ENCODE measurements at places on chromosomes 5 and 9.

DNA sequence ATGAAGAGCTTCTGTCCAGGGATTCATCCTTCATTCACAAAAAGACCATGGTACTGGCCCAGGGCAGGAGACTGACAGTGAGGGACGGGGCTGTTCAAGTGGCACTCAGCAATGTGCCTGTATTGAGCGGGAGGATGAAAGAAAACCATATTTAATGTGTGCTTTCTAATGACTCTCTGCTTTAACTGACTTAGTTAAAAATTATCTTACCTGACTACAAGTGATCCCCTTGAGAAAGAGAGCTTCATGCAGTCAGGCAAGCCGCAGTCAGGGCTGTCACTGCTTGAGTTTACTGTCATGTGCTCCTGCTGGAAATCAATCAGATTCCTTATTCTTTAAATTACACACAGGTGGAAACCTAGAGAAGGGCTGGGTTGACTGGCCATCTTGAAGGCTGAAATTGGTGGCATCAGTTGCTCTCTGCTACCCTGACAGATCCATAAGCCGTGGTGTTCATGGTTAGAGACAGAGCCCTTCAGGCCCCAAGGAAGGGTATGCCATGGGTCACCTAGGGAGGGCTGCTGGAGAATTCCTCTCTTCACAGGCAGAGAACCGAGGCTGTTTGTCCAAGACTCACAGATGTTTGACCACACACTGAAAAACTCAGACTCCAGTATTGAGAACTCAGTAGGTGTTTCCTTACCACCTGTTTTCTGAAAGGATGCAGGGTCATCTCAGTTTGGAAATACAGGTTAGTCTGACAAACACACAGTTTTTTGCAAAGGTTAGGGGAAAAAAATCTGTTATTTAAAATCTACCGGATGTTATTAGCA is 70.9 kb downstream of the TRIO start:
- DNase-seq, result no peak

DNA sequence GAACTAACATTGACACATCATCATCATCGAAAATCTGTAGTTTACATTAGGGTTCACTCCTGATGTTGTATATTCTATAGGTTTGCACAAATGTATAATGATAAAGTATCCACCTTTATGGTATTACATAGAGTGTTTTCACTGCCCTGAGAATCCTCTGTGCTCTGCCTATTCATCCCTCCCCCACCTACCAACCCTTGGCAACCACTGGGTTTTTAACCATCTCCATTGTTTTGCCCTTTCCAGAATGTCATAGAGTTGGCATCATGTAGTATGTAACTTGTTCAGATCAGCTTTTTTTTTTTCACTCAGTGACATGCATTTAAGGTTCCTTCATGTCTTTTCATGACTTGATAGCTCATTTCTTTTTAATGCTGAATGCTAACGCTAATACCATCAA is 106.0 kb downstream of the ARHGEF28 start:
- DNase-seq, result no peak

DNA sequence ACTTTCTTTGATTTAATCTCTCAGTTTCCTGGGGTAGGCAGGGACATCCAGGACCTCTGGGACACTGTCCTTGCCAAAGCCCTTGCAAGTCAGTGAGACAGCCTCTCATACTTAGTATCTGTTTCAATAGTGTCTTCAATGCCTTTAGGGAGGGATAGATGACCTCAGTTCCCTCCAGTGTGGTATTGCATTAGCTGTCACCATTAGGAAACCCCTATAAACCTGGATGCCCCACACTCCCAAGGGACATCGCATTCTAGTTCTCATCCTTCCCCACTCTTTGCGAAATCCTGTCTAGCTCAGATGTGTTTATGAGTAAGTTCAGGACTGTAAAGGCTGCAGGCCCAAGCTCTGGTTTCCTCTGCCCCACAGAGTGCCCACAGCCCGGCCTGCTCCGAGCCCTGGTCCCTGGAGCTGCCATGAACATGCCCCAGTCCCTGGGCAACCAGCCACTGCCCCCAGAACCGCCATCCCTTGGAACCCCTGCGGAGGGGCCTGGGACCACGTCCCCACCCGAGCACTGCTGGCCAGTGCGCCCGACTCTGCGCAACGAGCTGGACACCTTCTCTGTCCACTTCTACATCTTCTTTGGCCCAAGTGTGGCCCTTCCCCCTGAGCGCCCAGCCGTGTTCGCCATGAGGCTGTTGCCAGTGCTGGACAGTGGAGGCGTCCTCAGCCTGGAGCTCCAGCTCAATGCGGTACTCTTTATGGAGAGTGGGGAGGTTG is 13.2 kb downstream of the TMEM8B start:
- no peak for DNase-seq

DNA sequence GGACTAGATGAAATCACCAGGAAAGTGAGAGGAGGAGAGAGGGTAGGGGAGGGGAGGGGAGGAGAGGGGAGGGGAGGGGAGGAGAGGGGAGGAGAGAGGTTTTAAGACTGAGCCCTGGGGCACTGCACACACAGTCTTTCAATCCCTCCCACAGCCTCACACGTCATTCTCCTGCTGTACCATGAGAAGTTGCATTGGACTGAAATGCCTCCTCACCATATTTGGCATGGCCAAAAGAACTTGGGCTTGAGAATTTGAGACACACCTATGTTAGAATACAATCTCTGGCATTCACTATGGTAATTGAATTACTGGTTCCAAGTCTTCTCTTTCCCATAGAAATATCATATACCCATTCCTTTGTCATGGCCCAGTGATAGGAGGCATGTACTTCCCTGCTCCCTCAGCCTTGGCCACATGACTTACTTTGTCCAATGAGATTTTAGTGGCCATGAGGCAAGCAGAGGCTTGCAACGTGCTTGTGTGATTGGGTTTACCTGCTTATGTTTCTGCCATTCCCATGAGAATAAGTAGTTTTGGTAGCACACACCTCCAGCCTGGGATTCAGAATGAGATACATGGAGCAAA is 133.3 kb upstream of the SMARCA2 start:
- no peak for DNase-seq

DNA sequence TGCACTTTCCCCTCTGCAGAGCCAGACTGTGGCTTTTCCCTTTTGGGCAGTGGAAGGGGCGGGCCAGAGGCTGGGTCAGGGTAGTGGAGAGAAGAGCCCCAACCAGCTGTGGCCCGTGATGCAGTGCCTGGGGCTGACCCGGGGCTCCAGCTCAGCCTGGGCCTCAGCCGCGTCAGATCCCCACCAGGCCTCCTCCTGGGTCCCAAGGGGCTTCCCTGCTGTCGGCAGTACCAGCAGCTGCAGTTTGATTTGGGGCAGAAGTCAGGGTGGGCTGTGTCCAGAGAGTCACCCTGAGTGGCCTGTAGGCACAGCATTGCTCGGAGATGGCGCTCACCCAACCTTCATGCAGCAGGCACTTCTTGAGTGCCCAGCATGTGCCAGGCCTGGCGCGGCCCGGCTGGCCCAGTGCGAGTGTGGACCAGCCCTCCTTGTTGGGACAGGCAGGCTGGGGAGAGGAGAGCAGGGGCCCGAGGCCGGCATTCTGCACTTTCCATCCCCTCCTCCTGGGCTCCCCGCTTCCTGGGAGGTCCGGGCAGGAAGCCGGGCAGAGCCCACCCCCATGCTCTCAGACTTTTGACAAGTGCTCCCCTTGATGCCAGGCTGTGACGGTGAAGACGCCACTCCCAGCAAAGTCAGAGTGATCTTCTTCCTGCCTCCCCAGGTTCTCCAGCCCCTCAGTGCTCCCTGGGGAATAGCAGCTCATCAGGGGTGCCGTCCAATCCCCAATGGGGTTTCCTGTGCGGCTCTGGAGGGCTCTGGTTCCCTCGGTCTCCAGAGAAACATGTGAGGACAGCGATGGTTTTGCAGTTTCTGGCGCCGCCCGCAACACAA is 88.3 kb upstream of the COL5A1 start:
- no peak for DNase-seq

All from stimulated activated CD4-positive, alpha-beta T cell treated with anti-CD3 and anti-CD28 coated beads, Interleukin-1b, Interleukin-23, amount 100 ng/mL, for 1 hour (primary cell).